ENCODE measurements at places on chromosomes 6 and 20. TPM values are rescaled to one million over a fixed set of nuclear protein-coding genes. Genes with fewer than 3 reads are reported as not detected.

Gene DDX43
- total RNA-seq = 0.14 TPM

Gene MLN
- not detected for total RNA-seq

Gene COL20A1
- total RNA-seq = 0.06 TPM

Gene HLA-DQB2
- 56.3 TPM for total RNA-seq

Gene BPI
- total RNA-seq = 1.8 TPM

Gene BMP2
- 29.4 TPM for total RNA-seq

Gene RAE1
- total RNA-seq = 31.0 TPM

Gene RFX6
- total RNA-seq = 1.5 TPM

Gene SCGN
- total RNA-seq = 2.7 TPM

Gene NKAIN4
- 1.7 TPM for total RNA-seq

Gene PNLDC1
- total RNA-seq = 0.28 TPM

Gene MUC22
- total RNA-seq = 0.06 TPM

Gene FAM209B
- not detected for total RNA-seq

Gene TNXB
- 117 TPM for total RNA-seq

Gene PPP1R16B
- 6.0 TPM for total RNA-seq

Gene PPIL6
- 18.1 TPM for total RNA-seq

Gene ZC3H12D
- total RNA-seq = 2.6 TPM

Gene NKAPL
- 0.85 TPM for total RNA-seq

Gene OTOR
- total RNA-seq = not detected

Gene RAB5IF
- 103 TPM for total RNA-seq

Gene VSX1
- not detected for total RNA-seq

Gene NEURL2
- total RNA-seq = 5.8 TPM

Gene CYP39A1
- total RNA-seq = 14.4 TPM

Gene SGK2
- 3.2 TPM for total RNA-seq

Gene PCIF1
- 48.1 TPM for total RNA-seq

Gene FOXA2
- total RNA-seq = 10.4 TPM

Gene POLR1H
- total RNA-seq = 18.2 TPM

Gene HSPA12B
- total RNA-seq = 23.0 TPM

Gene DNAH8
- 0.20 TPM for total RNA-seq

Gene FAM209A
- 0.95 TPM for total RNA-seq

Gene FAM83D
- 2.2 TPM for total RNA-seq

Gene GLP1R
- total RNA-seq = 1.3 TPM

Gene OR2J3
- not detected for total RNA-seq

Gene LINC00237
- total RNA-seq = not detected

Gene UBE2J1
- 42.5 TPM for total RNA-seq

Gene TBXT
- not detected for total RNA-seq

Gene C4A
- 82.6 TPM for total RNA-seq

Gene LY6G6D
- not detected for total RNA-seq

Gene BNIP5
- total RNA-seq = 0.06 TPM

Gene PRPH2
- 2.6 TPM for total RNA-seq
